ENCODE measurements at places on chromosomes 1 and 21. TPM values are rescaled to one million over a fixed set of nuclear protein-coding genes. Genes with fewer than 3 reads are reported as not detected.

Gene SYCP1
- total RNA-seq: not detected

Gene CA14
- 0.37 TPM for total RNA-seq

Gene TDRD10
- total RNA-seq: 1.4 TPM

Gene LCE3D
- not detected for total RNA-seq
